H4 (cell line): ENCODE measurements at places on chromosomes 1 and 21. TPM values are rescaled to one million over a fixed set of nuclear protein-coding genes. Genes with fewer than 3 reads are reported as not detected.

DNA sequence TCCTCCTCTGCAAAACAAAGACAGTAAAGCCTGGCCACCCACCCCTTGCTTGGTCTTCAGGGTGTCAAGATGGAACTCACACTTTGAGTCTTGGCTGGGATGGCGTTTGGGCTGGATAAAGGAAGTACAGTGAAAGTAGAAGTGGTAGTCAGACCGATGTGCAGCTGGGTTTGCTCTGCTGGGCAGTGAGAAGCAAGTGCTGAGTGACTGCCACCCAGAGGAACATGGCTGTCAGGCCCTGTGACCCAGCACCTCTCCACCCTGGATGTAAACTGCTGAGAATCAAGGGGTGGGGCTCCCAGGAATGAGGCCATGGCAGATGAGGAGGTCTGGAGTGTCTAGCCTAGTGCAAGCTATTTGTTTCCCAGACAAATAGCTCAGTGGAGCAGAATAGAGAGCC lies 51.2 kb downstream of the POFUT2 start:
- DNase-seq = no peak

DNA sequence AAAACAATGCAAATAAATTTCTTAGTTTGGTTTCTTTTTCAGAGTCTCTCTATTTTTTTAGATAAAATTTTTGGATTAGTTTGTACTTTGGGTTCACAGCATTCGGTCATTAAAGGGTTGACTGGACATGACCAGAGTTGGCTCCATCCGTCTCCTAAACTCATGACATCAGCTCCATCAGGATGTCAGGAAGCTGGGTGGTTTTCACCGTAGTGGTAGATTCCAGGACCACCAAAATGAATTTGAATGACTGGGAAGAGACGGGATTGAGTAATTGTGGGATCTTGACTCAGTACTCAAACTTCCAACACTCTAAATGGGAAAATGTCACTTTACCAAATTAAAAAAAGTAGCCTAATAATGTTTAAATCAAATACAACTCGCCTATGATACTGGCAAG lies 279.2 kb upstream of the DUSP10 start:
- DNase-seq = no peak

Gene CD5L
- total RNA-seq = not detected in 2 replicates

GRCh38 chr1:117576236-117576635 lies 29.6 kb upstream of the TENT5C start:
- no peak for DNase-seq

DNA sequence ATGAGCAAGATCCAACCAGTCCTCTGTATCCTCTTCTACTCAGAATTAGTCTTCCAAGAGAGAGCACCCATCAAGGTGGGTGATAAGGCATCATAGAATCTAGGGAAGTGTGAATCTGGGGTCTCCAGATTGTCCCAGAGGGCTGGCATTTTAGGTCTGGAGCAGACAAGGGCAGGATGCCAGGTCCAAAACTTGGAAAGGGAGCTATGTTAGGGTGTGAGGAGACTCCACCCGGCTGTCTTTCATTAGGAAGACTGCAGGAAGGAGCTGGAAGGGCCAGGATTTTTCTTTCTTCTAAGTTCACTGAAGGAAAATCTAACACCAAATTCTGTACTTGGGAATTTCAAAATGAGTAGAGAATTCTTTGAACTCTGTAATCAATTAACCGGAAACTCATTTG lies 86.1 kb upstream of the BMP8A start:
- no peak for DNase-seq

GRCh38 chr21:36889401-36889800 lies 77.1 kb downstream of the HLCS start:
- no peak for DNase-seq

- no peak for DNase-seq
These were observed 102.7 kb downstream of the CRYAA start for GRCh38 chr21:43271452-43272020.

DNA sequence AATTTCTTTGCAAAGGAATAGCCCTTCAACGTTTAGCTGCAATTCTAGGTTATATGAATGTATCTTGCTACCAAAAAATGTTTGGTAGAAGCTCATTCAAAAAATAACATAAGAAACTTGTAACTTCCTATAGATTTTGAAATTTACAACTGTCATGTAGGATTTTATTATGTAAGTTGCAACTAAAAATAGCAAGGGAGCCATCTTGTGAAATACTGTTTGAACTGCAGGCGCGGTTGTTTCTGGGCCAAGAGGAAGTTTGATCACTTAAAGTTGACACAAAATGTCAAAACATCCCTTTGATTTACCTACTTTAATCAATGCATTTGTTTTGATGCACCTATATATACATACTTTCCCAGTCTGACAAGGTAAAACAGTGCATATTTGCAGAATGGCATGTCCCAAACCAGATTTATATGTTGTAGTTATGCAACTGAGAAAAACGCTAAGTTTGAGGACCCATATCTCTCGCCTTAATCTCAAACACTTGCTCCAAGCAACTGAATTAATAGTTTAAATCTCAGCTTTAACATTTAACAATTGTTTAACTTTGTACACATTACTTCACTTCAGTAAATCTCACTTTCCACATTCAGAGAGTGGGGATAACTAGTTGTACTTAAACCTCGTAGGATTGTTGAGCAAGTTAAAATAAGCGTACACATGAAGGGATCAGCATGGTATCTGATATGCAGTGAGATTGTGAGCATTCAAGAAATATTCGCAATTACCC lies 63.9 kb downstream of the KCNK2 start:
- DNase-seq = peak; percentile 22

Gene RBM11
- 2.8 and 7.1 TPM in 2 replicates for total RNA-seq

DNA sequence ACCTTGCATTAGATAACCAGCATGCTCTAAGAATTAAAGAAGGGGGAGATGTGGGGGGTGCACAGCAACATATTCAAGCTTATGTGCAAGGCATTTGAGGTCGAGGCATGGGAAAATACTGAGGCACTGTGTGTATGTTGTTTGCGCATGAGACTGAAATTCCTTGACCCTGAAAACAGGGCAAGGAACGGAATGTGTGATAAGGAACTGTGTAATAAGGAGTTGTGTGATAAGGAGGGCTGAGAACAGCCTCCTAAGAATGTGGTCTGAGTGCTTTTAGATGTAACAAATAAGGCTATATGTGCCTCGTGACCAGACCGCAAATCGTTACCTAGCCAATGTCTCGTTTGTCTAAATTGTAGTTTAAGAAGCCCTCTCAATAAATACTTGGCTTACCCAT lies 26.5 kb upstream of the ITLN1 start:
- no peak for DNase-seq

Gene UMODL1
- not detected in 2 replicates for total RNA-seq

Gene CYP4A11
- total RNA-seq = not detected in 2 replicates

Gene CACYBP
- total RNA-seq = 188 and 205 TPM in 2 replicates

DNA sequence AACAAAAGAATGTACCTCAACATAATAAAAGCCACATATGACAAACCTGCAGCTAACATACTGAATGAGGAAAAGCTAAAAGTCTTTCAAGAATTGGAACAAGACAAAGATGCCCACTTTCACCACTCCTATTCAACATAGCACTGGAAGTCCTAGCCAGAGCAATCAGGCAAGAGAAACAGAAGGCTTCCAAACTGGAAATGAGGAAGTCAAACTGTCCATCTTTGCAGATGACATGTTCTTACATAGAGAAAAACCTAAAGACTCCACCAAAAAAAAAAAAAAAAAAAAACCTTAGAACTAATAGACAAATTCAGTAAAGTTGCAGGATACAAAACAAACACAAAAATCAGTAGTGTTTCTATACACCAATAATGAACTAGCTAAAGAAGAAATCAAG lies 20.2 kb downstream of the NSL1 start:
- no peak for DNase-seq

DNA sequence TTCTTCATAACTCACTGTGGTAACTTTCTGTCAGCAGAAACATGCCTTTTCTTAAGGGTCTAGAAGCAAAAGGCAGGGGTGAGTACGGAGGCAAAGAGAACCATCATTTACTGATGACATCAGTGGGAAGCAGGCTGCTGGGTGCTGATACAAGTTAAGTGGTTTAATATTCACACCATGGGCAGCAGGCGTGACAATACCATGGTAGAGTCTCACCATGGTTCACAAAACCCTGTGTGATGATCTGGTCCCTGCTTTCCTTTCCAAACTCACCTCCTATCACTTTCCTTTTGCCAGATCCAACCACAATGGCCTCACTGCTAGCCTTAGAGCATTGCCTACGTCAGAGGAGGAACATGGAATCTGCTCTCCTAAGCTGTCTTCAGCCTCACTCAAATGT lies 8.7 kb downstream of the MAB21L3 start:
- DNase-seq = no peak

DNA sequence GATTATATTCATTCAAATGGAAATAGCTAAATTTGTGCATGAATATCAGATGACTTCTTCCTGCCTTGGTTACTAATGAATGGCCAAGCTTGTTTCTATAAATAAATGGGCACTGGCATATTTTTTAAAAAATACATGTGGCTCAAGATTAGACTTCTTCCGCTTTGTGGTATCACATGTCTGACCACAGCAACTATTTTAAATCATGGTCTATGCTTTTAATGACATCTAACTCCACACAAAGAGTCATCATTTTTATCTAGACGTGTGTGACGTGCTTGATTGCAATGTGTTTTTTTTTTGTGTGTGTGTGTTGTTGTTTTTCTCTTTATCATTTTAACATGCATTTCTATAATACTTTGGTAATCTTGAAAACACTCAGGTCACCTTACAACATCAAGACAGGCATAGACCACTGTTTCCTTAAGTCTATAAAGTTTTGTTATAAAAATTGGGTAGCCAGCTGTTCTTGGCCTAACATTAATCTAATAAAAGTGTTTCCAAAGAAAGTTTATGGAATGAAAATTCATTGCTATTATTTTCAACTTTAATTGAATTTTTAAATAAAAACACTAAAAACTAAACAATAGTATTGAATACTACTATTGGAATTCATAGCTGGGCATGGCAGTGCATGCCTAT lies 29.5 kb downstream of the RGS1 start:
- DNase-seq = peak; percentile 23

DNA sequence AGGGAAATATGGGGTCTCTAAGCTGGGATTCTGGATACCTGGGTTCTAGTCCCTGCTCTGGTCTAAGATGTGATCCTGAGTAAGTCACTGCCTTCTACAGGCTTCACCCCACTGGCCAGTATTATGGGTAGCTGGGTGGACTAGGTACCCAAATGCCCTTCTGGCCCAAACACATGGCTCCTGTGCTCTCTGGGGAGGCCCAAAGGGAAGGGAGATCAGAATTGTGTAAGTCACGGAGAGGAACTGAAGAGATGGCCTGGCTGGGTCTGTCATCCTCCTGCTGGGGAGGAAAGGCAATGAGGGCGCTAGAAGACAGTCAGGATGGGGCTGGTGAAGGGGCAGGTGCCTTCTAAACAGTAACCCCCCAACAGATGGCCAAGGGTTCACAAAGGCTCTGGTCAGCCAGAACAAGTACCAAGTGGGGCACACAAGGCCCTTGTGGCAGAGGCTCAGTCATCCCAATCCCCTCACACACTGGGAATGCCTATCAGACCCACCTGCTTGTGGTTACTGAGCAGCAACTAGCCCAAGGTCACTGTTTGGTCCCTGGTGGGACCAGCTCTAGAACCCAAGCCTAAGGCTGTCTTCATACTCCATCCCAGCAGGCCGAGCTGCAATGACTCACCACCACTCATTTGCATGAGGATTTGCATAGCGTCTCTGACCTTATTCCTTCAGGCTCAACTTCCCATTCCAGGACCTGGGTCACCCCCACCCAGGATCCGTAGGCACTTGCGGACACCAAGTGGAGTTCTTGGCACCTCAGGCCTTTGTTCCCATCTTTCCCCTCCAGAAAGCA lies 9.2 kb downstream of the MEF2D start:
- DNase-seq = no peak

GRCh38 chr1:112557385-112557784 lies 48.6 kb downstream of the WNT2B start:
- DNase-seq = no peak

DNA sequence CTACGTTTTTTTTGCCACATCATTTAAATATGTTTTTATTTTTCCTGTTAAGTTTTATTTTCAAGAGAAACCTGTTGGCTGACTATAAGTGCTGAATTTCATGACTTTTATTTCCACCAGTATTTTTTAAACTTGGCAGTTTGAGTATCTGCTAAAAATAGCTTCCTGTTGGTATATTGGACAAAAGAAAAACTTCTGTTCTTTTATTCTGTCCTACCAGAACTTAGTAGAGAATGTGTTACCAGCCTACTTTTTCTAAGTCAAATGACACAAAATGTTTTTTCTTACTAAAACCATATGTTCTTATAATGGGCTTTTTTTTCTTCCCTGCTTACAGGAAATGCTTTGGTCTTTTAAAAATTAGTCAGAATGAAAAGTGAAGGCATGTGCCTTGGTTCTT lies 7.6 kb downstream of the DR1 start:
- no peak for DNase-seq

Gene GUK1
- total RNA-seq = 185 and 196 TPM in 2 replicates

DNA sequence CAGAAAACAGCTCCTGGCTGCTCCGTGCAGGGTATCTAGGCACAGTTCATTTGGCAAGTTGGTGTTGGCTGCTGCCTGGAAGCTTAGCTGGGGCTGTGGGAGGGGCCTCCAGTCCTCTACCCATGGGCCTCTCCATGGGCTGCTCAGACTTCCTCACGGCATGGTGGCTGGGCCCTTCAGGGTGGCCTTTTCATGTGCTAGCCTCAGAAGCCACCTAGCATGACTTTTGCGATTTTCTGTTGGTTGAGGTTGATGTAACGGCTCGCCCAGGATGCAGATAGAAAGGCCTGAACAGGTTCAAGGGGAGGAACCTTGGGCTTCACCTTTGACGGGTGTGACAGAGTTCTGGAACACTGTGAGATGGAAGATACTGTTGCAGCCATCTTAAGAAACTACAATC lies 25.8 kb upstream of the LHX4 start:
- no peak for DNase-seq

Gene NSL1
- 46.8 and 51.2 TPM in 2 replicates for total RNA-seq

GRCh38 chr1:32256473-32257226 lies 5.6 kb downstream of the LCK start:
- DNase-seq = no peak

Gene MCOLN3
- total RNA-seq = 0.72 and 1.4 TPM in 2 replicates

Gene TNFRSF18
- not detected in 2 replicates for total RNA-seq
